Adrenal gland (tissue), 19 donors: ENCODE measurements at places on chromosomes 5 and 9. TPM values are rescaled to one million over a fixed set of nuclear protein-coding genes. Genes with fewer than 3 reads are reported as not detected.
A peak's percentile ranks its signal among the peaks of the same experiment; 100 is the strongest.

ASPN gene
- 5.6 TPM for polyA plus RNA-seq

DNA sequence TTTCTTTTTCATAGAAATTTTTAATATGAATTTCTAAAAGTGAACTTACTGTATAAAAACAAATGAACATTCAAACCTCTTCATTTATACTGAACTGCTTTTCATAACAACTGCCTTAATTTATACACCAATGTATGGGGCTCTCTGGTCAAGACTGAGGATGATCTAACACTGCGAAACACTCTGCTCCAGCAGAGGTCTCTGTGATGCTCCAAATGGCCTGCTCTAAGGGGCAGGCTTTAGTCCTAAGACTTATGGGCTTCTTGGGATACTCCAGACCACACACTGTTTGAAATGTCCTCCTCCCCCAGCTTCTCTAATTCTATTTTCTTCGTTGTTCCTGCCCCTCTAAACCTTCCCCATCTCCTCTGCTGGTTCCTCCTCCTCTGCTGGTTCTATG lies 58.5 kb downstream of the LIFR start:
- H3K4me1 ChIP-seq, result no peaks in the 10 kb centered on the region
- no peak overlapping the region for H3K27ac ChIP-seq
- DNase-seq, result no peak
- no peak overlapping the region for H3K4me3 ChIP-seq
- no peaks in the 10 kb centered on the region for H3K27me3 ChIP-seq

DNA sequence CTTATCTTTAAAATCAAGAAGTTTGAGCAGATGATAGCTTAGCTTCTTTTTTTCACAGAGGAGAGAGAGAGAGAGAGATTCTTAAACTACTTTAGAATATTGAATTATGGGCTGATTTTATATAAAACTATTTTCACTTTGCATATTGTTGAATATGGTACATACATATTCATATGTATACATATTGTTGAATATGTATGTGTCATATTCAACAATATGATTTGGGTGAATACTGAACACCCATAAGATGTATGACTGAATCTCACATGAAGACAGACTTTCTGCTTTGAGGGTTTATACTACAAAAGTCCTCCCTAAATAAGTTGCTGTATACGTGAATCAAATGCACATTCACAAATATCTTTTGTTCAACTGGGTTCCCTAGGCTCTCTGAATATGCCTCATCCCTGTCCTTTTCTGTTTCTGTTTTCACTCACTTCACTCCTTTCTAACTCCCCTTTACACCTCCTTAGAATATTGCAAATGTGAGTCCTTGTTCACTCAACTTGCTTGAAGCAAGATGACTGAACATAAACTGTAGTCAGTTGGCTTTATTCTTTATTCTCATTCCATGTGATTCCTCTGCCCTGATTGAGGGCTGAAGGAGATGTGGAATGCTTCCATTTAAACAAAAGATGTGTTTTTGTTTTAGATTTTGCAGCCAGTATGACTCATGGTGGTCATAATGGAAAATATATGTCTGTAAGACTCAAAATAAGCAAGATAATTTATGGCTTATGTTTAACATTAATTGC lies 225.4 kb upstream of the DAB2 start:
- H3K27ac ChIP-seq, result no peak overlapping the region
- DNase-seq, result no peak
- no peak overlapping the region for H3K4me3 ChIP-seq
- H3K36me3 ChIP-seq, result no peaks in the 10 kb centered on the region
- no peaks in the 10 kb centered on the region for H3K4me1 ChIP-seq
- H3K27me3 ChIP-seq, result no peaks in the 10 kb centered on the region

DNA sequence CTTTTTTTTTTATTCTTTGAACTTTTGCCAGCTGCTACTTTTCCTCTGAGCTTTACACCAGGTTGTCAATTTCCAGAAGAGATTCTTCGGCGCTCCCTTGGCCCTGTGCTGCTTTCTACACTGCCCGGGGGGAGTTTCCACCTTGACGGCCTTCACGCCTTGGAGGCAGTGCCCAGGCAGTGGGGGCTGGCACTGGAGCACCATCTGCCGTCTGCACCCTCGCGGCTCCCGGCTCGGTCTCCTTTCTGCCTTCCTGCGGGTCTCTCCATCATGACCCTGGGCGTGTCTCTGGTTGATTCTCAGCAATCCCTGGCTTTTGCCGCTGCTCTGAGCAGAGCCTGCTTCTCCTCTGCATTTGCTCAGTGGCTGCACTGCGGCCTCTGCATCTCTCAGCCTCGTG lies 2.9 kb downstream of the SLC6A18 start:
- H3K27ac ChIP-seq, result no peak overlapping the region
- DNase-seq, result no peak
- H3K4me1 ChIP-seq, result no peaks in the 10 kb centered on the region
- H3K36me3 ChIP-seq, result no peaks in the 10 kb centered on the region
- no peak overlapping the region for H3K4me3 ChIP-seq
- H3K27me3 ChIP-seq, result no peaks in the 10 kb centered on the region

DNA sequence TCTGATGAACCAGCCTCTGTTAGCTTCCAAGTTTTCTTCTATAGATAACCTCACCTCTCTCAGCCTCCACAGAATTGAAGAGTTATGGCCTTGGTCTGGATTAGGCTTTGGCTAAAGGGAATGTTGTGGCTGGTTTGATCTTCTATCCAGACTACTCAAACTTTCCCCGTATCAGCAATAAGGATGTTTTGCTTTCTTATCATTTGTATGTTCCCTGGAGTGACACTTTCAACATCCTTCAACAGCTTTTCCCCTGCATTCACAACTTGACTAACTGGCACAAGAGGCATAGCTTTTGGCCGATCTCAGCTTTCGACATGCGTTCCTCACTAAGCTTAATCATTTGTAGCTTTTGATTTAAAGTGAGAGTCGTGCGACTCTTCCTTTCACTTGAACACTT lies 28.1 kb upstream of the GNE start:
- no peak for DNase-seq
- H3K4me3 ChIP-seq, result no peak overlapping the region
- no peak overlapping the region for H3K27ac ChIP-seq

DNA sequence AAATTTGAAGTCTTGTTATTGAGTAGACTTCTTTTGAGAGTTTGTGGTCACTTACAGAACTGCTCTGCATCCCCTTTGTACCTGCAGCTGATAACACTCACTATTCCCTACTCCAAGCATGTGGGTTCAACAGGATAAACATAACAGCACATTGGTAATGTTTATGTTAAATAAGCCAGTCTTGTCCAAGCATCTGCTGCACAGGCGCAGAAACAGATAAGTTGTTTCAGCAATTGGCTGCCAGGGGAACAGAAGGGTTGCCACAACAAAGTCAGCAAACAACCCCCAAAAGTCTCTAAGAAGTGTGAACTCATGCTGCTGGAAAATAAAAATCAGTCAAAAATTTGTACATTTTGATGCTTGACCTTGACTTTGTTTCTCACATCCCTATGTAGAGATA lies 174.6 kb downstream of the GDNF start:
- no peaks in the 10 kb centered on the region for H3K27me3 ChIP-seq
- peak overlapping the region; percentile 7 for H3K4me3 ChIP-seq
- H3K36me3 ChIP-seq, result no peaks in the 10 kb centered on the region
- no peak for DNase-seq
- peaks cover 4% of the 10 kb centered on the region for H3K4me1 ChIP-seq
- H3K27ac ChIP-seq, result no peak overlapping the region

DNA sequence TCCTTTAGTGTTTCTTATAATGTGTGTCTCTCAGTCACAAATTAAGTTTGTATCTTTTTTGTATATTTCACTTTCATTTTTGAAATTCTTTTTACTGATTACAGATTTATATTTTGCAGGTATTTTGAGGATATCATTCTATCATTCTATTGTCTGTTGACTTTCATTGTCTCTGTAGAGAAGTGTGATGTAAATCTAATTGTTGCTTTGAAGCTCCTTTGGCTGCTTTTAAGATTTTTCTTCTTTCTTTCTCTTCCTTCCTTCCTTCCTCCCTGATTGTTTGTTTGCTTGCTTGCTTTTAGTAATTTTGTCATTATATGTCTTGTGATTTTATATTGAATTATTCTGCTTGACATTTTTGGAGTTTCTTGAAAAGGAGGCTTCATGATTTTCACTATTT lies 75.3 kb upstream of the MAST4 start:
- H3K27me3 ChIP-seq, result no peaks in the 10 kb centered on the region
- DNase-seq, result no peak
- no peak overlapping the region for H3K27ac ChIP-seq
- H3K4me3 ChIP-seq, result no peak overlapping the region
- no peaks in the 10 kb centered on the region for H3K36me3 ChIP-seq

DNA sequence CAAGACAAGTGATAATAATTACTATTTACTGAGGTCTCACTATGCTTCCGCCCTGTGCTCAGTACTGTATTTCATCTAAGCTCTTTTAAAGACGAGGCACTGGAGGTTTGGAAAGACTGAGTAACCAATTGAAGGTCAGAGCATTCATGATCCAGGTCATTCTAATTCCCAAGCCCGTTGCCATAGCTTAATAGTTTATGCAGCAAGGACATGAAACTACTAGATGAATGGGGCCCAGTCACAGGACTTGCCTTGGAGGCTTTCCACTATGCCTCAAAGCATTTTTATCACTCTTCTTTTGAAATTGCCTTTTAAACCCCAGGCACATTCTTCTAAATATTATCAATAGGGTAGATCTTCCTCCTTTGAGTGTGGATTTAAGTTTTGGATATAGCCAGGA lies 17.2 kb upstream of the NFIB start:
- no peaks in the 10 kb centered on the region for H3K36me3 ChIP-seq
- DNase-seq, result peak; percentile 43
- no peak overlapping the region for H3K27ac ChIP-seq
- H3K27me3 ChIP-seq, result no peaks in the 10 kb centered on the region

ENTPD8 gene
- not detected for polyA plus RNA-seq

DNA sequence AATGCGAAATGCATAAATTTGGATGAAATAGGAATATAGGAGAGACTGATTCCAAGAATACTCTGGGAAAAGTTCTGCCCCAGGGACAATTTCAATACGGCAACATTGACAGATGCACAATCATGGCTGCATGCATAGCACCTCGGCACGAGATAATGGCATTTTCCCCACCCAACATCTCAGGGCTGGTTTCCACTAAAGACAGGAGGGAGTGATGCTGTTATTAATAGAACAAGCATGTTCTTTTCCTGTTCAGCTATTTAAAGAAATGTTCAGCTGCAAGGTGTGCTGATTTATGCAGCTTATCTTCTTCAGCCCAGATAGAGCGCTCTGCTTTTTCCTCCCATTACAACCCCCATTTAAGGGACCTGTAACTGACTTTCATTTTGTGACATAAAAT lies 740.2 kb downstream of the TLR4 start:
- H3K36me3 ChIP-seq, result no peaks in the 10 kb centered on the region
- H3K4me1 ChIP-seq, result no peaks in the 10 kb centered on the region
- H3K27ac ChIP-seq, result no peak overlapping the region

DNA sequence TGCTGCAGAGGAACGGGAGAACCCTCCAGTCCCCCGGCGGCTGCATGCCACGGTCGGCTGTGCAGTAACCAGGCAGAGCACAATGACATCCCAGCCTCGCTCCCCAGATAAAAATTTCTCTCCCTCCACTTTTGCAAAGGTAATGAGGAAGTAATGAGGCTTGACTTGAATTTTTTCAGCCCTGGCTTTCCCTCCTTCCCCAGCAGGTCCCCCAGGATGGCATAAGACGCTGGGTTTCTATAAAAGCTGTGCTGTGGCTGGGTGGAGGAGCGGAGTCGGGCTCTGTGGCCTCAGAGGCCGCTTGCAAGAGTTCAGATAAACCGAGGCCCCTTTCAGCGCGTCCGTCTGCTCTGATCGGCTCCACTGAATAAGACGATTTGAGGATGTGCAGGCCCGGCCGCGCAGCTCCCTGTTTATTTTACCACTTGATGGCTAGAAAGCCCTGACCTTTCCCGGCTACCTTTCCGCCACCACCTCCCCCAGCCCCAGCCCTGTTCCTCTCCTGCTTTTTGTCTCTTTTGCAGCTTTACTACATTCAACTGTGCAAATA lies 351.9 kb upstream of the IRX2 start:
- no peak for DNase-seq
- H3K4me3 ChIP-seq, result no peak overlapping the region
- H3K27ac ChIP-seq, result no peak overlapping the region
- no peaks in the 10 kb centered on the region for H3K4me1 ChIP-seq

GPR150 gene
- 0.11 TPM for polyA plus RNA-seq

DNA sequence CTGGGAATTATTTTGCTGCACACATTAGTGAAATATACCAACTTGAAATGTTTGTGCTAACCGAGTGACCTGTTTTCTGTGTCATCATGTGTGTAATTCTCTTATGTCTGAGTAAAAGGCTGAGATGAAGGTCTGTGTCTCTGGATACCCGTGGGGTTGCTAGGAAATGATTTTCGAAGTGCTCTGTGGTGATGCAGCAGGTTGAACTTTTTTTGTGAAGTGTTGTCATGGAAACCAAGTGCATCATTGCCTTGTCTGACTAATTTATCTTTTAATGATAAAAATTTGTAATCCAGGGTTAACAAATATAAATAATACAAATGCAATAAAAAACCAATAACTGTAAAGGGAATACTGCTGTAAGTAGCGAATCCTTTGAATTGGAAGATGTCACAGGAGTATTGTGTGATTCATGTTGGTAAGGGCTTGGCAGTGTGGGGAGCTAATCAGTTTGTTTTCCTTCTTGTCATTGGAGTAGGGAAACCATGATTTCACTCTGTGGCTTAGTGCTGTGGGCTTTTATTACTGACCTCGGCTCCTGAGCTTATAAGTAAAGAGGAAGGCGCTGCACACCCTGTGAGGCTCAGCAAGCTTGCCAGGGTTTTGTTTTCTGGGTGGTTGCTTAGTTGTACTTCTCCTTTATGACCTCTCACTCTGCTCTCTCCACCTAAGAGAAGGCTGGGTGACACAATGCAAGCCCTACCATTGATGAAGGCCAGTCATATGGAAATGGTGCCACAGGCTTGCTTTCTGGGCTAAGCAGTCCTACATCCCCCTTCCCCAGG lies 22.3 kb downstream of the PDE8B start:
- no peak overlapping the region for H3K27ac ChIP-seq
- H3K27me3 ChIP-seq, result no peaks in the 10 kb centered on the region
- H3K4me3 ChIP-seq, result no peak overlapping the region
- no peaks in the 10 kb centered on the region for H3K4me1 ChIP-seq
- H3K36me3 ChIP-seq, result no peaks in the 10 kb centered on the region
- DNase-seq, result no peak

SLC4A9 gene
- polyA plus RNA-seq, result 0.32 TPM

DNA sequence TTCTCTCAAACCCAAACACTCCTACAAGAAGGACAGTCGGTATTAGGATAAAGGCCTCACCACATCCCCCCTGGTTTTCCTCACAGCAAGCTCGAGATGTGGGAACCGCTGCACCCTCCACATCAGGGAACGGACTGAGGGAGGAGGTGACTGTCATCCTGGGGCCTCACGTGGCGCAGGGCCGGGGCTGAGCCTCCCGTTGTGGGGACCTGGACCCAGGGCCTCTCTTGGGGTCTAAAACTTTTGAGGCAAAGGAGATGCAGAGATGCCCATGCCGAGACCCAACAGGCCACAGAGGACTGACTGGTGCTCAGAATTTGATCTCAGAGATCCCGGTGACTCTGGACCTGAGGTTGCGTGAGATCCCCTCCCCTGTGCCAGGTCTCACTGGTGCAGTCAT lies 72.7 kb downstream of the MRPL36 start:
- H3K4me3 ChIP-seq, result no peak overlapping the region
- H3K27ac ChIP-seq, result no peak overlapping the region
- H3K4me1 ChIP-seq, result no peaks in the 10 kb centered on the region
- no peaks in the 10 kb centered on the region for H3K36me3 ChIP-seq
- no peaks in the 10 kb centered on the region for H3K27me3 ChIP-seq
